ENCODE measurements at places on chromosomes 12 and 14.

DNA sequence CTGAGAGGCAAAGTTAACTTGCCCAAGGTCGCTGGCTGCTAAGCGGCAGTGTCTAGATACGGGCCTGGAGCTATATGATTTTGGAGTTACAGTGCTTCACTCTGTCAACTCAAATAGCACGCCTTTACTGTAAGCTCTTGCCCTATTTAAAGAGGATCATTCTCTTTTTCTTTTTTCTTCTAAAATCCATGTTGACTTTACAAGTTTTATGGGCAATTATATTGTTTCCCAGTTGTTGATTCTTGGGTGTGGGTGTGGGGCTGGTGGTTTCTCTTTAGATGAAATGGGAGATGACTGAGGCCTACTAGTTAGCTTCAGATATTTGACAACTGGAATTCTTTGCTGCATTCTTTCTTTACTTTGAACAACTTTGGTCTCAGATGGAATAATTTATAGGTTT is 70.7 kb downstream of the C12orf75 start:
- no peak for DNase-seq

- no peak for DNase-seq
Measured at GRCh38 chr14:35829449-35829848, 3.3 kb downstream of the BRMS1L start.

GRCh38 chr12:57452181-57452936 is 2.7 kb upstream of the INHBE start:
- DNase-seq = no peak

DNA sequence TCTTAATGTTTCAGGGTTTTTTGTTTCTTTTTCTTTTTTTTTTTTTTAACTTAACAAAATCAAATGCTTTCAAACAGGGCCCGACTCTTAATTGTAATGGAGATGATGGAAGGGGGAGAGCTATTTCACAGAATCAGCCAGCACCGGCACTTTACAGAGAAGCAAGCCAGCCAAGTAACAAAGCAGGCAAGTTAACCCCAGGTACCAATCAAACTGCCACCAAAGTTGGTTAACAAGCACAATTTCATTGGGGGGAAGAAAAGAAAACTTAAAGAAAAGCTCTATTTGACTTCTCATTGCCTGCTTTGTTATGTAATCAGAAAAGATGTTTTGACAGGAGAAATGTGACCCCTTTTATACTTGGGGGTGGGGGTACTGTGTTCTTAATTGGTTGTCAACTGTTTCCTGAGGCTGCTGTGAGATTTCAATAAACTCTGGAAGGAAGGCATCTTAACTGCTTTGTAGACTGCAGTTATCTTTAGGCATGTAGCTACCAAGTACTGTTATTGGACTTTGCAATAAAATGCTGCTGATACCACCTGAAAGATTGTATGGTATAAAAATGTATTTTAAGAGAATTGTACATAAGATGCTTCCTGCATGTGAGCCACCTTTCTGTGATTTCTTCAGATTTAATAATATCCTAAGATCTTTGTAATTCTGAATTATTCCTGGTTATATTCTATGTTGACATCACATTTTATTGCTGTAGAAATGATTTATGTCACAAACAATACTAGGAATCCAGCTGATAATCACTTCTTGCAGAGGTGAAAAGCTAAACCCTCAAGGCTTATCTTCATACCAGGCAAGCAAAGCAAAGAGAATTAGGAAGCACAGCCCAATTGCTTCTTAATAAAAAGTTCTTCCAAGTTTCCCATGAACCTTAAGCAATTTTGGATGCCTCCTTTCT is 26.9 kb downstream of the MAPKAPK5 start:
- DNase-seq = no peak

DNA sequence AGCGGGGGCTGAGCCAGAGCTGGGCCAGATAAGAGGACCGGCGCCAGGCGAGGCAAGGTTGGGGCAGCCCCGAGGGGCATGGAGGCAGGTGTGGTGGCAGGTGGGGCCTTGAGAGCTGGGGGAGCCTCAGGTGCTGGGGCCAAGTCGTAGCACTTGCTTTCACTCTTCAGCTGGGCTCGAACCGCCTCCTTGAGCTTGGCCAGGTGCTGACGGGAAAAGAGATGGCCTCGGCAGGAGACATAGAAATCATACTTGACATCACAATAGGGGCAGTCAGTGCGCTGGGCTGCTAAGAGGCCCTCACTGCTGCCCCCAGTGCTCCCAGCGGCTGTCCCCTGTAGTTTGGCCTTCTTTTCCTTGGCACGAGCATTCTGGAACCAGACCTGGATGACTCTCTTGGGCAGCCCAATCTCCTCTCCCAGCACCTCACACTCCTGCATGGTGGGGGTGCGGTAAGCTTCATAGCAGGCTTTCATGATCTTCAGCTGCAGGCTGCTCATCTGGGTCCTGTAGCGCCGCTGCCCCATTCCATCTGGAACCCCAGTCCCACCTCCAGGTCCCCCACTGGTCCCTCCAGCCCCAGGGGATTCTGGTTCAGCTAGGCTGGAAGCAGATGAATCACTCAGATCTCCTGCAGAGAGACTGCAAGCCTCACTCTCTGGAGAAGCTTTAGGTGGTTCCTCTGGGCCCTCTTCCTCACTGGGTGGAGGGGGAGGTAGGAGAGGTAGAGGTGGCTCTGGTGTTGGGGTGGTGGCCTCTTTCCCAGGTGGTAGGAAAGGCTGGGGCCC is 28.1 kb downstream of the ZFHX2 start:
- DNase-seq = no peak

- DNase-seq = no peak
Measured at GRCh38 chr12:107101651-107102050, 8.3 kb upstream of the CRY1 start.

GRCh38 chr12:118842866-118843265 is 138.5 kb upstream of the SRRM4 start:
- DNase-seq = no peak

DNA sequence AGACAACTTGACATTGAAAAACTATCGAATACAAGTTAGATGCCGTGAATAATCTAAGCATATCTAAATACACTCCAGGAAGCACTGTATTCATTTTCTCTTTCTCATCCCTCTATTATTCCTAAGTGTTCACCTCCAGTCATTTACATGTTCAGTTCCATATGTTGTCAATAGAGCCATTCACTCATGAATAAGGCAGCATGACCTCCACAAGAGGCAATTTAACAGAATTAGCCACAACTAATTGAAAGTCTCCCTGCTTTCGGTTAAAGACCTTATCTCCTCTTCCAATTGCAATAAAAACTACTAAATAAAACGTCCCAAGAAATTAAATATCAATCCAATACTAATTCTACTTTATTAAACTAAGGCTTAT is 1.8 kb downstream of the LRIG3 start:
- DNase-seq = no peak

- no peak for DNase-seq
Measured at GRCh38 chr12:133057446-133057845, 20.1 kb downstream of the ZNF84 start.

DNA sequence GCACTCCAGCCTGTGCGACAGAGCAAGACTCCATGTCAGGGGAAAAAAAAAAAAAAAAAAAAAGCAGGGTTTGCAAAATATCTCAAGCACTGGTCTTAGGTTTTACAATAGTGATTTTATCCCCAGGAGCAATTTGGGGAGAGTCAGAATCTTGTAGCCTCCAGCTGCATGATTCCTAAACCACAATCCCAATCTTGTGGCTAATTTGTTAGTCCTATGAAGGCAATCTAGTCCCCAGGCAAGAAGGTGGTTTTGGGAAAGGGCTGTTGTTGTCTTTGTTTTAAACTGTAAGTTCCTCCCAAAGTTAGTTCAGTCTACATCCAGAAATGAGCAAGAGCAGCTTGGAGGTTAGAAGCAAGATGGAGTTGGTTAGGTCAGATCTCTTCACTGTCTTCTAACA is 135.7 kb downstream of the PLXNC1 start:
- DNase-seq = no peak

DNA sequence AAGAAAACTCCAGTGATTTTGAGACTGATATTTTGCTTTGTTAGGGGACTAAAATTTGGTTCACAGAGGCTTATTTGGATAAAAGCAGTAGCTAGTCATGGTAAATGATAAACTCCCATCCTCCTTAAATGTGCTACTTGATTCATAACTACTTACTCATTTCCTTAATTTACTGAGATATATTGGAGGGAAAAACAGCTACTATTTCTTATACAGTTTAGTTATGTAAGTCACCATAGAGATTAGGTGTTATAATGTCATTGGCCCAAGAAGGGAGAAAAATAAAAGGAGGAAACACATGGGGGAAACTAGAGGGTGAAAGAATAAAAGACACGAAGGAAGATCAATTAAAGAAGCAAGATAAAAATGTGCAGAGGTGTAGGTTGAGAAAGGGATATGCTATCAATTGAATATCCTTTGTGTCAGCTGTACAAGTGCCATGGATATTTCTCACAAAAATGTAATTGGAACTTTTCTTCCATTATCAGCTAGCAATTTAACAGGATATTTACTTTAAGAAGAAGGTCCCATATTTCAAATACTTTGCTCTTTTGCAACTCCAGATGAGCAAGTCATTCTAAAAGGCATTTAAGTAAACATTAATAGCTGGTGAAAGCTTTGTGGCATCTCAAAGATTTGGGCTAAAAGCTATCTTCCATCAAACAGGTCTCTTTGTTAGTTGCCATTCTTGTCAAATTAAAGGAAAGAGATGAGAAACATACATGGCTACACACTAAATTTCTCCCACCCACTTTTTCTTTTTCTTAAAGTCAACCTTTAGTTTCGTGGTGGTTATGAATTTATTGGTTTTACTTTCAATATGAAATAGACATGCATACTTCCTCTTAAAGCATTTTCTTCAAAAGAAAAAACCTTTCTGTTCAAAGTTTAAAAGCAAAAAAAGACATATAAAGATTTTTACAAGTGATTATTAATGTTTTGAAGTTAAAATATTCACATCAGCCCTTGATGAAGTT is 439.5 kb downstream of the CCER1 start:
- DNase-seq = no peak

DNA sequence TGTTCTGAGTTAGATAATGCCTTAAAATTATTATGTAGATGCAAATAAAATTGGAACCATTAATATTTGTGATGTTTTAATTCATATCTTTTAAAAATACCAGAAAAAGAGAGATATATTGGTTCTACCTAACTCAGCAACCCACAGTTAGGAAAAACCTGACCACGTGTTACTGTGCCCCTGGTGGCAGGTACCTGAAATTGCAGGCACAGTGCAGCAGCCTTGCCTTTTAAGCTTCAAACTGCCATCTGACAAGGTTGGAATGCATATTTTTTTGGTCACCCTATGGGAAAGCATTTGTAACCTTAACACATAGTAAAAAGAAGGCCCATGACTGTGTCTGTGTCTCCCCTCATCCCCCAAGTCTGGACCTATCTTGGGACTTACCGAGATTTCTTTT is 109.4 kb upstream of the NOS1 start:
- DNase-seq = no peak

- DNase-seq = no peak
Measured at GRCh38 chr12:116739381-116739887, 1.3 kb downstream of the RNFT2 start.

DNA sequence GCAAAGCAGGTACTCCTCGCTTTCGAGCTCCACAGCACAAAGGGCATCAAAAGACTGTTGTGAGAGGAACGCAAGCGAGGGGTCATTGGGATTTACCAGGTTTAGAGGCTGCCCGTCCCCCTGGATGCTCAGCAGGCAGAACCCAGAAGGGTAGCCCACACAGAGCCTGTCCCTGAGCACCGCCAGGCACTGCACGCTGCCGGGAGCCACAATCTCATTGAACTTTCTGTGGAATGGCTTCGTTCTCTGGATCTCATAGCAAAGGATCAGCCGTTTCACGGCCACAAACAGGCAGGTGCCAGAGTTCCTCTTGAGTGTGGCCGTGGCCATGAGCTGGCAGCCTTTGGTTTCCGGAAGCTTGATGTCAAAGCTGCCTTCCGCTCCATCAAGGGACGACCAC is 21.5 kb downstream of the AMN start:
- DNase-seq = no peak

GRCh38 chr12:117192057-117192456 is 1.8 kb upstream of the FBXO21 start:
- DNase-seq = no peak

DNA sequence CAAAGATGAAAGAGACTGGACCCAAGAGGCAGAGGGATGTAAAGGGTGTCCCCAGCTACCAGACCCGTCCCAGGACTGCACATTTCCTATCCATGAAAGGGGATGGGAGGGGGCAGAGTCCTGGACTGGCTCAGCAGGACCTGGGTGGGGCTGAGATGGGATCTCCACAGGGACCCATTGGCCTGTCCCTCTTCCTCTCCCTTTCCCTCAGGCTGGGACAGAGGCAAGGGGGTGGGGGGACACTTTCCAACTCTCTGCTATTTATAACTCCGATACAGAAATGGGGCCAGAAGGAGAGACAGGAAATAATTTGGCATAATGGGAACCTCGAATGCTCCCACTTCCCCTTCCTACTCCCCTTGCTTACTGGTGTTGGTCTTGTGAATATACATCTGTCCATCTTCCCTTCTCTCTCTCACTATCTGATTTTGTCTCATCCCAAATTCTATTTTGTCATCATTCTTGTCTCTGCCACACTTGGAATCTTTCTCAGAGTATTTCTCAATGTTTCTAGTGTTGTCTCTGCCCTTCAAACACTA is 1.1 kb upstream of the ITGA7 start:
- DNase-seq = no peak

GRCh38 chr12:98594050-98594835 is 757 bp downstream of the SLC25A3 start:
- no peak for DNase-seq

GRCh38 chr12:108313606-108314351 is 25.3 kb downstream of the CMKLR1 start:
- peak; percentile 63 for DNase-seq

GRCh38 chr12:124385219-124385969 is 90.5 kb downstream of the RFLNA start:
- no peak for DNase-seq

- no peak for DNase-seq
Measured at GRCh38 chr14:77120771-77121743, 20.5 kb downstream of the ZDHHC22 start.

- DNase-seq = no peak
Measured at GRCh38 chr12:95316798-95317197, 99.2 kb downstream of the VEZT start.

GRCh38 chr14:22748631-22749068 is 17.8 kb upstream of the OXA1L start:
- DNase-seq = no peak

GRCh38 chr14:46989566-46989965 is 338.0 kb upstream of the RPL10L start:
- no peak for DNase-seq

DNA sequence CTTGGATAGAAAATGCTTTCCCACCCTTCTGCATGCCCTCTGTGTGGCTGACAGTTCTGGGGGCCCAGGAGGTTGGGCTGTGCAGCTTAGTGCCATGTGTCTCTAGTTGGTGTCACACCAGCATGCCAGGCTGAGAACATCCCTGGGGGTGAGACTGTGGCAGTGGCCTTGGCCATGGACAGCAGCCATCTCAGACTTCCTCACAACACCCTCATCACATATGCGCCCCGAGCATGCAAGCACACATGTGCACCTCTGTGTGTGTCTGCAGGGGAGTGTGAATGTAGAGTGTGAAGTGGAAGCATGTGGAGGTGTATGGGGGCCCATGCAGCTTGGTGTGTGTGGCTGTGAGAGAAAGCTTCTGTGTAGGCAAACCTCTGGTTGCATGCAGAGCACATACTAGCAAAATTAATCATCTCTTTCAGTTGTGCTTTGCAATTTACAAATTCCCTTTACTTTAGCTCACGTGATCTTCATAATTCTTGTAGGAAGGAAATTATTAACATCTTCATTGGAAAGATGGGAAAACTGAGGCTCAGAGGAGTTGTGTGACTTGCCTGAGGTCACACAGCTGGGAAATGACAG is 8.4 kb downstream of the ASIC1 start:
- DNase-seq = no peak

Measured in KG1 (cell line).